ENCODE measurements at places on chromosomes 16 and 17. TPM values are rescaled to one million over a fixed set of nuclear protein-coding genes. Genes with fewer than 3 reads are reported as not detected.

Gene DPEP1
- not detected for total RNA-seq

Gene SLC35G6
- total RNA-seq: not detected

Gene KLHL11
- 6.8 TPM for total RNA-seq

Gene TBC1D3I
- 0.68 TPM for total RNA-seq

Gene HAP1
- 1.4 TPM for total RNA-seq

Gene KIF2B
- total RNA-seq: not detected

Gene BANP
- total RNA-seq: 9.6 TPM

Gene CARD14
- total RNA-seq: 23.8 TPM

Gene WNK4
- 0.40 TPM for total RNA-seq

Gene EME1
- total RNA-seq: 2.4 TPM

Gene SOCS3
- 13.6 TPM for total RNA-seq

Gene HCFC1R1
- 26.6 TPM for total RNA-seq

Gene SLC9A5
- 0.08 TPM for total RNA-seq

Gene RAC3
- total RNA-seq: 6.2 TPM

Gene CEP131
- total RNA-seq: 2.7 TPM

Gene GDPD3
- total RNA-seq: 85.3 TPM
